ENCODE measurements at places on chromosomes 7 and 10.

DNA sequence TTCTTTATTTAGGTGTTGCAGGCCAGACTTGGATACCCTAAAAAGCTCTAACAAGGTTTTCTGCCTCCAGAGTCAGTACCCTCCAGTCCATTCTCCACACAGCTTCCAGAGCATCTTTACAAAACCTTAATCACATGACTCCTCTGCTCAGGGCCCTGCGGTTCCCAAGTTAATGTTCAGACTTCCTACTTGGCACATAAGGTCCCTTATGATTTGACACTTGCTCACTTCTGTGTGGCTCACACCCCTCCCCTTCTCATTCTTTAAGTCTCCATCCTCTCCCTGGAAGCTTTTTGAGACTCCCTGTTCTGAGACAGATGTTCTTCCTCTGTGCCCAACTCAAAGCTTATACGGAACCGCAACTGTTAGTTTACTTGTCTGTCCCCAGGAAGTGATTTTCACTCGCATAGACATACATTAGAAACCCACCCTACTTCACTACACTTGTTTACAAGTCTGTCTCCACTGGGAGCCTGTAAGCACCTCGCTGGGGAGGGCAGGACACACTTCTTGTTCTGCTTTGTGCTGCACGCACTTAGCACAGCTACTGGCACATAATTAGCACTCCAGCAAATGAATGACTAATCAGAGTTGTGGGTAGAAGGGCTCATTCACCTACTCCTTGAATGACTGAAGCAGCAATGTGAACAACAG lies 154.3 kb upstream of the LAMB4 start:
- no peak for DNase-seq

GRCh38 chr7:123795917-123796316 lies 47.1 kb upstream of the WASL start:
- no peak for DNase-seq

- DNase-seq, result no peak
Observed at GRCh38 chr10:50531388-50532077, 92.2 kb downstream of the SGMS1 start.

GRCh38 chr10:132994185-132994796 lies 51.9 kb upstream of the CFAP46 start:
- DNase-seq, result no peak

DNA sequence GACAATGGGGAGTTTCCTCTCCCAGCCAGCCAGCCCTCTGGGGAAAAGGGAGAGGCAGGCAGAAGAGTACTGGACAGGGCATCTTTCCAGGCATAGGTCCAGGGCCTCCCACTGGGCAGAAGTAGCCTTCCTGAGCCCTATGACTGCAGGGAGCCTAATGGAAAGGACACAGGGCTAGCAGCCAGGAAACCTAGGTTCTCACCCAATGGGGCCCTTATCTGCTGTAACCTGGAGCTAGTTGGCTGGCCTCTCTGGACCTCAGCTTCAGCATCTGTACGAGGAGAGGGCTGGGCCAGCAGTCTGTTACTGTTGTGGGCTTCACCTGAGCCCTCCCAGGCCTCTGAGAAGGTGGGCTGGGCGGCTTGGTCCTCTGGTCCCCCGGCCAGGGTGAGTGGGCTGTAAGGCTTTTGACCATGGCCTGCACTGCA lies 22.4 kb downstream of the LDB3 start:
- DNase-seq, result no peak

DNA sequence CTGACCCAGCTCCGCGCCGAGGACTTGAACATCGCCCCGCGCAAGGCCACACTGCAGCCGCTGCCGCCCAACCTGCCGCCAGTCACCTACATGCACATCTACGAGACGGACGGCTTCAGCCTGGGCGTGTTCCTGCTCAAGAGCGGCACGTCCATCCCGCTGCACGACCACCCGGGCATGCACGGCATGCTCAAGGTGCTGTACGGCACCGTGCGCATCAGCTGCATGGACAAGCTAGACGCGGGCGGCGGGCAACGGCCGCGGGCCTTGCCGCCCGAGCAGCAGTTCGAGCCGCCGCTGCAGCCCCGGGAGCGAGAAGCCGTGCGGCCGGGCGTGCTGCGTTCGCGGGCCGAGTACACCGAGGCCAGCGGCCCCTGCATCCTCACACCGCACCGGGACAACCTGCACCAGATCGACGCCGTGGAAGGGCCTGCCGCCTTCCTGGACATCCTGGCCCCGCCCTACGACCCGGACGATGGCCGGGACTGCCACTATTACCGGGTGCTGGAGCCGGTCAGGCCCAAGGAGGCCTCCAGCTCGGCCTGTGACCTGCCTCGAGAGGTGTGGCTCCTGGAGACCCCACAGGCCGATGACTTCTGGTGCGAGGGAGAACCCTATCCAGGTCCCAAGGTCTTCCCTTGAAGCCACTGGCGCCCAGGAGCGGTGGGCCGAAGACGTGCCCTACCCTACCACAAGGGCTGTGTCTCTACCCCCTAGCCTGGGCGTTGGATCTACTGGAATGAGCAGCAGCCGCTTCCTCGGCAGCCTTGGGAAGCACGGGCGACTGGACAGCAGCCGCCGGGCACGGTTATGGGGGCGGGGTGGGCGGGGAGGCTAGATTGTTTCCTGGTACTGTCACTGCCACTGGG lies 945 bp downstream of the ADO start:
- DNase-seq, result peak; percentile 30

DNA sequence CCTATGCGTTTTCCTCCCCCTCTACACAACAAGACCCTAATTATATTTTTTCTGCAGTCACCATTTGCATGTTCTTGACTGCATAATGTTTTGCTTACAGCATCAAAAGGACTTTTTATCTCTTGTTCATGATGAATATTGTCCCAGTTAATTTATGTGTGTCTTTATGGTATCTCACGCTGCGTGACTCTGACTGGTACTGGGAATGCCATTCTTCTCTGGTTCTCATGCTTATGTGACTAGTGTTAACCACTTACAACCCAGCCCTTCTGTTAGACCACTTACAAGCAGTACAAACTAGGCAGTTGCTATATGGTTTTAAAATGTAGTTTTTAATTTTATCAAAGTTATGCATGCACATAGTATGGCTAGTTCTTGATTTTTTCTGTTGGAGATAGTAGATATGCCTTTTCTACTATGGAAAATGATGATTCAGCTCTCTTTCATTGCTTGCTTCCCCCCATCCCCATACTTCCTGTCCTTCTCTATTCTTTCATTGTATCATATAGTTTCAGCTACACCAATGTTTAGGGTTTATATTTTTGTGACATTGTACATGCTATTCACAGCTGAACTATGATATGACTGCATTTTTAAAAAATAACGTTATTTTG lies 24.9 kb downstream of the BZW2 start:
- DNase-seq, result no peak

GRCh38 chr7:43785420-43785819 lies 26.9 kb downstream of the BLVRA start:
- no peak for DNase-seq

DNA sequence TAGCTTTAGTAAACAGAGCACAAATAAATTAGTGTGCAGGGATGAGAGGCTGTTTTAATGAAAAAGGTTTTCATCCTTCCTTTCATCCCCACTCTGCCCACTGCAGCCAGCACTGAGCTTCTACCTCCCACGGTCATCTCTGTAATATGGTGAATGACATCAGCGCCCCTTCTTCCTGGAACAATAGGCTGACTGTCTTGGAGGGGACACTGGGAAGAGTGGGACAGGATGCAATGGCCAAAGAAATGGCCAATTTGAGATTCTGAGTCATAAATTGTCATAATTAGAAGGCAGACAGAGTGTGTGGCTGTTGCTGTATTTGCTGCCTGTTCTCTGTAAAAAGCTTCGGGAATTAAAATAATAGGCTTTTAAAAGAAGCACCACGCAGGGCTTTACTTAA lies 126.7 kb upstream of the CALN1 start:
- no peak for DNase-seq

DNA sequence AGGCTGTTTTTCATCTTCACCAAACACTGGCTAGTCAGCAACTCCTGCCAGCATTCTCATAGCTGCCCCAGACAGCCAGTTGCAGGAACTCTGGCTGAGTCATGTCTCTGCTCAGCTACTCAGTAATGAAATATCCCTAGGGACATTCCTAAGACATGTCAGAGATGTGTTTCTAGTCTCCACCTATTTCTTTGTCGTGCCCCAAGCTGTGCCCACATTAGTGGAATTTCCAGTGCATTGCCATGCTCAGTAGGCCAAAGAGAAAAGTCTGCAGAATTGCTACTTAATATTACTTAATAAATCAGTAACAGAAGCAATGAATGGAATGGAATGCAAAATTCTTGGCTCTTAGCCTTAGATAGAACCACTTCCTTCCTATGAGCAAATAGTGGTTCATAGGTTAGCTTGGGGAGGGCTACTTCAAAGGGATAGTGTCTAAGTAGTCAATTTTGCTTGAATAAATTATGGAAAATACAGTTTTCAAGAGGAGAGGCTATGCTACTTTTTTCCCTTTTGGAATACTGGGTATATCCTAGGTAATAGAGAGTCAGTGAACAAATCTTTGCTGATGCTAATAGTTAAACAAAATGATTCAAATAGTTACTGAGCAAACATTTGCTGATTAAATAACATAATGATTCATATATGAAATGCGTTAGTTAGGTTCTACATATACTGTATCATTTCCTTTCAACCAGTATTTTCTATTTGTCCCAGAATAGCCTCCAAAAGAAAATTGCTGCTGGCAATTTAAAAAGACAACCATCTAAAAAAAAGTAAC lies 23.6 kb upstream of the SEMA3C start:
- no peak for DNase-seq

All from hematopoietic multipotent progenitor cell treated with erythropoietin and hydrocortisone succinate and interleukin-3 and kit ligand, for 4 days (in vitro differentiated cells).